ENCODE measurements at places on chromosomes 7 and 10.

DNA sequence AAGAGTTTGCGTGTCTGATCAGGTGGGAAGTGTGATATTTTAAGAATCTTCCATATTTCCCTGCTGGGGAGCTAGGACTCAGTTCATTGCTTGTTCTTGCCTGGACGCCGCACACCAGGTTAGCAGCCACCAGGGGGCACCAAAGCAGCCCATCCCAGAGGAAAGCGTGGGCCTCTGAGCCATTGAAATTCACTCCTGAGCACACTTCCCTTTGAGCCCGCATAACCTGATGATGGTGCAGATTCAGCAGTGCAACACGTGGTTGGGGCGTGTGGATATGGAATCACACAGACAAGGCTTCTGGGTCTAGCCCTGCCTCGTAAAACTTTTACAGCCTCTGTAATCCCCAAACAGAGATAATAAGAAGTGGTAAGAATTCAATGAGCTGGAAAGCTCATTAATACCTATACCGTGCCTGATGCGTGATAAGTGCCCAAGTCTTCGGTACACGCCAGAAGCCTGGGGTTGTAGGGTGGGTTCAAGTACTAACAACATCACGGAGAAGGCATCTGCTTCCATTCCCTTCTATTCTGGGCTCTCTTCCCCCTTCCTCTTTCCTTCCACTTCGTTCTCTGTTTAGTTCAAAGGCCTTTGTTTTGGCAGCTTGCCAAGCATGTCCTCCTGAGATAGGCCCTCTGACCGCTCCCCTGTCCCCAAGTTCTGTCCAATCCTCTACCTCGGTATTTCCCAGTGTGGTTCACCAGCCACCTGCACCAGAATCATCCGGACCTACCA, 130.1 kb upstream of the KMT2E start:
- peak; percentile 22 for DNase-seq

- DNase-seq: no peak
These were observed 2.4 kb upstream of the ADARB2 start for GRCh38 chr10:1739751-1740150.

GRCh38 chr7:55156919-55157763, 138.3 kb downstream of the EGFR start:
- no peak for DNase-seq

DNA sequence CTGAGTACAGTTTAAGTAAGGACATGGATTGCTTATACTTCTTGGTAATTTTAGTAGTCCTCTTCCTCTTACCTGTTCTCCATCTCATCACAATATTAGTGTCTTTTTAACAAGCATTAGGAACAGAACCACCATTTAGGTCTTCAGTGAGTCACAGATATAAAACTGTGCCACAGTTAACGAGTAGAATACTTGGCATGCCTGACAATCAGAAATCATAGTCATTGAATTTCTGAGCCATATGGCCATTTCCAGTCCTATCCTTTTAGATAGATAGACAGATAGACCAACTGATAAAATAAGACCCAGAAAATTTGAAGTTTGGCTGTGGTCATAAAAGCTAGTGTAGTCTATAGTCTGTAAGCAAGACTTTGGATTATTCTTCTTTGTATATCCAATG, 71.1 kb downstream of the GBF1 start:
- no peak for DNase-seq

- DNase-seq: no peak
These were observed 245.6 kb upstream of the PITRM1 start for GRCh38 chr10:3418041-3418754.

GRCh38 chr10:14588084-14588937, 186.4 kb downstream of the FAM107B start:
- DNase-seq: peak; percentile 67

- DNase-seq: no peak
These were observed 51.3 kb upstream of the ZMIZ2 start for GRCh38 chr7:44697136-44698045.
